ENCODE measurements at places on chromosomes 7 and 10. TPM values are rescaled to one million over a fixed set of nuclear protein-coding genes. Genes with fewer than 3 reads are reported as not detected.

The CALHM1 gene
- 0.61 TPM for total RNA-seq

DNA sequence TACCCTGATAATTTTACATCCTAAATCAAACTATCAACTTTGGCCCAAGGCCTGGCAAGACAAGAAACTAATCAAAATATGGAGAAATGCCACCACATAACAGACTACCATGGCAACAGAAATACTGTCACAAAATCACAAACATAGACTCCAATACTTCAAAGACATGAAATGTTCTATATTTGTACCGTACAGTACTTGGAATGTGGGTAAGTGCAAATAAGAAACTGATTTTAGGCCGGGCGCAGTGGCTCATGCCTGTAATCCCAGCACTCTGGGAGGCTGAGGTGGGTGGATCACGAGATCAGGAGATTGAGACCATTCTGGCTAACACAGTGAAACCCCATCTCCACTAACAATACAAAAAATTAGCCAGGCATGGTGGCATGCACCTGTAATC lies 9.2 kb downstream of the TNPO3 start:
- H3K4me3 ChIP-seq = no peak overlapping the region
- peaks cover 5% of the 10 kb centered on the region for H3K36me3 ChIP-seq
- no peaks in the 10 kb centered on the region for H3K27me3 ChIP-seq
- H3K27ac ChIP-seq = no peak overlapping the region

- H3K36me3 ChIP-seq = no peaks in the 10 kb centered on the region
- no peaks in the 10 kb centered on the region for H3K4me1 ChIP-seq
- no peak for DNase-seq
- H3K27me3 ChIP-seq = no peaks in the 10 kb centered on the region
- H3K4me3 ChIP-seq = no peak overlapping the region
Observed at GRCh38 chr10:34047389-34047788, 712.9 kb upstream of the NRP1 start.

The ARMC10 gene
- 65.6 TPM for total RNA-seq

The OPN1SW gene
- total RNA-seq = not detected

The HOXA11 gene
- total RNA-seq = not detected

DNA sequence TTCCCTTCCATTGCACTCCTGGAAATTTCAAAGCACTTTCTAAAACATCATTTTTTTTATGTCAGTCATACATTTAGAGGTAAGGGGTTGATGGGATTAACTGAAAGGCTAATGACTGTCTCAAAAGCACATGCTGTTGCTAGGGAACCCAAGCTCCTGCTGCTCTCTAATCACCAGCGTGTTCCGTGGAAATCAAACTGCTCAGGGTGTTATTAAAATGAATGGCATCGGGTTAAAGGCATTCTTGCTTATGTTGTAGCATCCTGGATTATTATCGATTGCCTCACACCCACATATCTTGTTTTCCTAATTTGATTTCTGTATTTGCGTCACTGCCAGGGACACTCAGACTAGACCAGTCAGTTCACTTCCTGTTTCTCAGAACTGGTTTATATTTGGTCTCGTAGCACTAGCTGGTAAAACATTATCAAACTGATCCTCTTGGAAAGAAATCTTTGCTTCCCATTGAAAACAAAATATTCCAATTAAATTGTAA lies 216.5 kb upstream of the MKLN1 start:
- peak; percentile 82 for DNase-seq
- peak overlapping the region; percentile 93 for H3K27ac ChIP-seq
- H3K4me3 ChIP-seq = peak overlapping the region; percentile 77
- H3K4me1 ChIP-seq = peaks cover 34% of the 10 kb centered on the region

The SPDYE5 gene
- not detected for total RNA-seq

- no peak for DNase-seq
- no peak overlapping the region for H3K4me3 ChIP-seq
- peaks cover 6% of the 10 kb centered on the region for H3K36me3 ChIP-seq
- no peaks in the 10 kb centered on the region for H3K27me3 ChIP-seq
Observed at GRCh38 chr10:35058134-35058533, 32.0 kb downstream of the CUL2 start.

DNA sequence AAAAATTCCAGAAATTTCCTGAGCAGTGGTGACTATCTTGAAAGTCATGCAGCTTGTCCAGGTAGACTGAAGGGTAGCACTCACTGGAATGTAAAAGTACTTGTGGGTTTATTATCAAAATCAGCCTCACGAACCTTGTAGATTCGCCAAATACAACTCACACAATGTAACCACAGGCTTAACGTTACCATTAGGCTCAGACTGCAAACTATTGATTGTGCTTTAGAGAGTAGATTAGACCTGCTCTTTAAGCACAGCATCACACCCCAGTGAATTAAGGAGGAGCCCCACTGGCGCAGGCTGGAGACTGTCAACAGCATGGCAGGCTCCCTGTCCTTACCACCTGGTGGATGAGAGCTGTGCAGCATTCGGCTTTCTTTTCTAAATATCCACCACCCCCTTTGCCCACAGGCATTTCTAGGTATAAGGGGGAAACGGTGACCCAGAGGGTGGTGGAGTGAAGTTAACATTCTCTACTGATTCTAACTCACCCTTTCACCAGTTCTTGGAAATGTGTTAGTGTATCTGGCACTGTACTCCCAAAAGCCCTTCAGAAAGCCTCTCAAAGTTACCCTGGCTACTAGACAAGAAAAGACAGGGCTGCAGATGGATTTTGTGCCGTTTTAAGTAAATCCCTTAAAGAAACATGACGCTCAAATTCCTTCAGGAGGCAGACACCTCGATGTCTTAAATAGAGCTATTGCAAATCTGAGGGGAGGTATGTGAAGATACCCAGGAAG lies 56.6 kb downstream of the GSDME start:
- H3K36me3 ChIP-seq = no peaks in the 10 kb centered on the region
- no peak overlapping the region for H3K27ac ChIP-seq
- no peak for DNase-seq
- peaks cover 25% of the 10 kb centered on the region for H3K4me1 ChIP-seq
- no peak overlapping the region for H3K4me3 ChIP-seq
- H3K27me3 ChIP-seq = no peaks in the 10 kb centered on the region

The LZTS2 gene
- 11.3 TPM for total RNA-seq

GRCh38 chr7:16875861-16876260 lies 5.9 kb downstream of the AGR3 start:
- H3K4me1 ChIP-seq = no peaks in the 10 kb centered on the region
- H3K27me3 ChIP-seq = no peaks in the 10 kb centered on the region
- no peaks in the 10 kb centered on the region for H3K36me3 ChIP-seq
- no peak overlapping the region for H3K4me3 ChIP-seq
- H3K27ac ChIP-seq = no peak overlapping the region
- DNase-seq = no peak

GRCh38 chr10:58436071-58436470 lies 50.9 kb downstream of the TFAM start:
- DNase-seq = no peak
- no peaks in the 10 kb centered on the region for H3K4me1 ChIP-seq
- H3K4me3 ChIP-seq = no peak overlapping the region

The METTL27 gene
- not detected for total RNA-seq
